ENCODE measurements at places on chromosomes 1 and 21.

DNA sequence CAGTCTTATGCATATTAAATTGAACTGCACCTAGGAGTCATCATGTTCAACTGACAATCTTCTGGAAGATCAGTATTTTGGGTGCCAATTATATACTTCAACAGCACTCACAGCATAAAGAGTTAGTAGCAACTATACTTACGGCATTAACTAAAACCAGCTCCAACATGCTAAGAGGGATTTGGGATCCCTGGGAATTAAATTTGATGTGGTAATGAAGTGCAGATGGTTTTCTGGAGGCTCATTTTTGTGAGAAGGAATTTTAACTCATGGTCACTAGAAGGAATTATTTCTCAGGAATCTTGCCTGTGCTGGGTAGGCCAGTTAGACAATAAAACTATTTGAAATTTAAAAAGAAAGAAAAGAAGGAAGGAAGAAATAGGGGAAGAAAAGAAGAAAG, 18.3 kb downstream of the IFI44 start:
- DNase-seq: no peak

GRCh38 chr1:22262583-22262982, 119.7 kb upstream of the WNT4 start:
- DNase-seq: peak; percentile 27

GRCh38 chr1:246782120-246782900, 58.1 kb downstream of the SCCPDH start:
- DNase-seq: no peak

DNA sequence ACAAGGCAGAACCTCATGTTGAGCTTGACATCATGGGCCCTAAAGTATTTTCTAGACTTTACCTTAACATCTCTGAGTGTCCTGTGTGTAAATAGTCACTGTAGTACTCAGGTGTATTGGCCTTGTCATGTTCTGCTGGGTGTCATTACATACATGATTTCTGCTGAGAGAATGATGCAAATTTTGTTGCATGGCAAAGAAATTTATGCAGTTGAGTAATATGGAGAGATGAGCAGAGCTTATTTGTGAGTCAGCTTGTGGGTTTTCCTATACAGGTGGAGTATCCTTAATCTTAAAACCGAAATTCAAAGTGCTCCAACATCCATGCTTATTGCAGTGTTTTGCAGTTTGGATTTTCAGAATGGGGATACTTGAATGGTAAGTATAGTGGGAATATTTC, 36.6 kb downstream of the RGL1 start:
- no peak for DNase-seq

DNA sequence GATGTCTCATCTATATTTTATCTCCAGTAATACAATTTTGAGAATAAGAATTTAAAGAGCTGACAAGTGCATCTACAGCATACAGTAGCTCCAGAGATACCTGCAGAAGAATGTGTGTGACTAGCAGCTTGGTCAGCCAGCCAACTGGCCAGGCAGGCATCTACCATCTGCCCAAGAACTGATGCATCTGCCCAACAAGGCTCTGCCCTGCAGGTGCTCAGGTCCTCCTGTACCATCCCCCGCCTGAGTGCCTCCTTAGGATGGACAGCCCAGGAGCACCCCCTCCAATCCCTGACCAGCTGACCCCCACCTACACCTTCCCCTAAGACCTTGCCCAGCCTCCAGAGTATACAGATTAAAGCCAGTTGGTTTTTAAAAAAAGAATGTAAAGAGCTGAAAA, 30.3 kb downstream of the TMEM69 start:
- DNase-seq: no peak

GRCh38 chr1:59767119-59767518, 47.6 kb upstream of the HOOK1 start:
- DNase-seq: no peak

- DNase-seq: no peak
Measured at GRCh38 chr21:35606578-35606977, 453.7 kb downstream of the SETD4 start.

DNA sequence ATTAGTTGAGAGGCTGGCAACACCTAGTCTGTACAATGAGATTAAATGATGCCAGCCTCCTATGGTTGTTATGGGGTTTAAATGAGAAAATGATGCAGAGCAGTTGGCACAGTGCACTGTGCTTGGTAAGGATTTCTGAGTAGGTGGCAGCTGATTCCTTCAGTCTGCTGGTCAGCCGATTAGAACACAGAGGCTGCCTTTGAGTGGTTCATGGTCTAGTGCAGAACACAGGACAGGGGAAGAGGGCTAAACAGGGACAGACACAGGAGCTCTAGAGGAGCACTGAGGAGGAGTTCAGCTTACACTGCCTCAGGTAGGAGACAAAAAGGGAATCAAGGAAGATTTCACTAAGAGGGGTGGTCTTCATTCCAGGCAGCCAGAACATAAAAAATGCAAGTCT, 1.4 kb downstream of the TIE1 start:
- DNase-seq: no peak

DNA sequence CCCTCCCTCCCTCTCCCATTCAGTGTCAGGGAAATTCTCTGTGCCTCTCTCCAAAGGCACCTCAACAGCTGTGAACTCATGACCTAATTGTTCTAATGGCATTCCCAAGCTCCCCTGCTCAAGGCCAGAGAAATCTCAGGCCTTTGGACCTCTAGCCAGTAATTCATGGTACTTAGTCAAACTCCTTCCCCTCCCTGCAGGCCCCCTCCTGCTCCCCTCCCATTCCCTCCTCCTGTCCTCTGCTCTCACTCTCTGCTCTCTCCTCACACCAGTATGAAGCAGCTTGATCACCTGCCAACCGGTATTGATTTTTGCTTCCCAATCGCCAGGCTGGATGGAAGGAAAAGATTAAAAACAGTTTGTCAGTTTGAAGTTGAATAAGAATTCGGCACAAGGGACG, 370.5 kb upstream of the PBX1 start:
- DNase-seq: no peak

DNA sequence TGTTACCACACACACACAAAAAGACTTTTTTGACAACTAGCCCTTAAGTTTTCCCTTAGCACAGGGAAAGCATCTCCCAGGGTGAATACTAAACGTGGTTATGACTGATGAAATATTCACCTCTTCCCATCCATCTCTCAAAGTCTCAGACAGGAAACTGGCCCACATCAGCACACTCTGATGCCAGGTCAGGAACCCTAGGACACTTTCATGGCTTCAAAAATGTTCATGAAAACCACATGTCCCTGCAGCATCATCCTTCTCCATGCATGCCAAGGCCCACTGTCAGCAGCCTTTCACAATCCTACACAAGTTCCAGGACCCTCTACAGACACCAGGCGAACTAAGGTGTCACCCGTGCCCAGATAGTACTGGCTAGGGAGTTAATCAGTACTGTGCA, 68.7 kb downstream of the DNTTIP2 start:
- DNase-seq: no peak

DNA sequence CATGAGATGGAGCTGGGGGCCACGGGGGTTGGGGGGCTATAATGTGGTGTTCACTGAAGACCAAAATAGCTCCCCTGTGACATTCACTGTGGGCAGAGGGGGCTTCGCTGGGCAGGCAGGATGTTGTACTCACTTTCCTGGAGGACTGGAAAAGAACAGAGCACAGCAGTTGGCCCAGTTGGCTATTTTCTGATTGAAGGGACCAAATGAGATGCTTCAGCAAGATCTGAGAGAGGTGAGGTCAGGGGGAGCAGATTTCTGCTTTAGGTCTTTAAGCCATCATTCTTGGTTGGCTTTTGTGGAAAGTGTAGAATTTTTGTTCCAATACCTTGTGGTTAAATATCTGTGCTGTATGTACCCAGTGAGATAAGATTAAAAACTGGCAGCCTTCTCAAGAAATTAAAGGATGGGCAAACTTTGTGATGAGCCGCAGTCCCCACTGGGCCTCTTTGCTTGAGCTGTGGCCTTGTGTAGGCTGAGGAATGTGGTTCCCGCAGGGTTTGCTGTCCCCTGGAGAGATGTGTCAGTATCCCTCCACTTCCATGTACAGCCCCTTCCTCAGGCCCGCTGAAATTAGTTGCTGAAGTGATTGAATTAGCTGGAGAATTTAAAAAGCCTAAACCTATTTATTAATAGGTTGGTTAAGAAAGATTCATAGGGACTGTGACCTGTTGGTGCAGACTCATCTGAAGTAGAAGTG, 80.7 kb downstream of the ATP5PO start:
- DNase-seq: no peak

DNA sequence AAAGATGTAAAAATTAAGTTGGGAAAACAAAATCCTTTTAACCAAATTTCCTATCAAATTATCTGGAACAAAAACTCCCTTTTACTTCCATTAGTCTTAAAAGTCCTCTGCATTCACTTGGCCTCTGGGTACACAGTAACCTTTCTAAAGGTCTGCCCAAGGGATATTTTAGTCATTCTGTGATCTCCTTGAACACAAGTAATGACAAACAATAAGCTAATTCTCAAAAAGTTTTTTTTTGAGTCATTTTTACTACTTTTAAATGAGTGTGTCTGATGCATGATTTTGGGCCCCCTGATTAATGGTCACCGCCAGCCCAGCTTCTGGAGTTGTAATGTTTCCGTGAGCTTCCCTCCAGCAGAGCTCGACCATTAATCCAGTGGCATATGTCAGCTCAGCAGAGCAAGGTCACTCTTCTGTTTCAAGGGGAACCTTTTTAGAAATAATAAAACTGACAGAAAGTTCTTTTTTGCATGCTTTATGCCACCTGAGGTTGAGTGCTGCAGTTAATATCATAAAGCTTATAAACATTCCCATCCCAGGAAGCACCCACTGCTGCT, 14.3 kb downstream of the SAMSN1 start:
- no peak for DNase-seq

DNA sequence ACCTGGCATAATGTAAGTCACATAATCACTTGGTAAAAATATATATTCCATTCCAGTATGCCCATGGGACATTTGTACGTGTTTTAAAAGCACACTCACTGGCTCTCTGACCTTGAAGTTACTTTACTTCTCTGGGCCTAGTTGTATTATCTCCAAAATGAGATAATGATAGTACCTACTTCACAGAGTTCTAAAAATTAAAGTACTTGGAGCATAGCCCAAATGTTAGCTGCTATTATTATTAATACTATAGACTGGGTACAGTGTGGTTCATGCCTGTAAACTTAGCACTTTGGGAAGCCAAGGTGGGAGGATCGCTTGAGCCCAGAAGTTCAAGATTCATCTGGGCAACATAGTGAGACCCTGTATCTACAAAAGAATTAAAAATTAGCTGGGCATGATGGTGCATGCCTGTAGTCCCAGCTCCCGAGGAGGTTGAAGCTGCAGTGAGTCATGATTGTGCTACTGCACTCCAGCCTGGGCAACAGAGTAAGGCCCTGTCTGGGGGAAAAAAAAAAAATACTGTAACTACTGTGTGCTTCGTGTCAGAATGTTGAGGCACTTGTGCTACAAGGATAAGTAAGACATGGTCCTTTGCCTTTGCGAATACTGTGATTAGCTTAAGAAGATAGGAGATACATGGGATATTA, 45.7 kb downstream of the TDRD5 start:
- no peak for DNase-seq

- no peak for DNase-seq
Measured at GRCh38 chr1:207811920-207812720, 60.3 kb downstream of the CD46 start.

DNA sequence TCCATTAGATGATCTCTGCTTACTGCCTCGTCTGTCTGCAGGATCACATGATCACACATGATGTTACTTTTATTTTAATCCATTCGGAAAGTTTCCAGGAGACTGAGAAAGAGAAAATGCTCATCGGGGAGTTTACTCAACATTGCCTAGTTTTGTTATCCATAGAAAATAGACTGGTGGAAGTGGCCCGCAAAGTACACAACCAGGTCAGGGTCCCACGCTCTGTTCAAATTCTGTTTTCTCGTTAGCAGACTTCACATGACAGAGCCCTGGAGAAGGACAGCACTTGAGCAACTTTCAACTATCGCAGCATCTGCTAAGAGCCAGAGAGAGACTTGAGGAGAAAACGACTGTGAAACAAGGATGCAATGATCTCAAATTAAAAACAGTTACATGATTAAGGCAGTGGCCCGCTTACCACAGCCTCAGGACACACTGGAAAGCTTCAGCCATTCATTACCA, 44.2 kb downstream of the ADAMTS1 start:
- DNase-seq: no peak

- no peak for DNase-seq
Measured at GRCh38 chr1:10519016-10519417, 44.3 kb downstream of the PEX14 start.

DNA sequence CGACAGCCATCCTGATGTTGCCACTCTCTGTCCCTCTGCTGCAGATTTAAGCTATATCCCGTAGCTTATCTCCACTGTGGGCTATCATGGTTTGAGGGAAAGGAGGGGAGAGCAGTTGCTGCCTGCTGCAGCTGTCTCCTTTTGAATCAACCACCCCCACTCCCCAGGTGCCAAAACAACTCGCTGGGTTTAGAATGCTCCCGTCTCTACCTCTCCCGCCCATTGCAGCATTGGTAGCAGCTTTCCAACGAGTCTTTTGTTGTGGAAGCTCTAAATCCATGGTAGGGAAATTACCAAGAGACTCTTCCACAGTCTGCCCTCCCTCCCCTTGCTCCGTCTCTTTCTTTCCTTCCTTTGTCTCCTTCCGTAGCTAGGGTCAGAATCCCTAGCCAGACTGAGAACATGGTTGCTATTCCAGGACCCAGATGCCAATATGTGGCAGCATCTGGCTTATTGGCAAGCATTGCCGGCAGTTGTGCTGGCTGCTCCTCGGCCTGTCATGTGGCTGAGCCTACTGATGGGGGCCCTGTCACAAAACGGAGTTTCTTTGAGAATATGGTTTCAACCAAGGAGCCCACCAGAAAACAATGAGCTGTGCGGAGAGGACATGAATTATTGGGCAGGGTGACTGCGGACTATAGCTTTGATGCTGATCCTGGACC, 230.7 kb downstream of the RPS6KC1 start:
- no peak for DNase-seq

- no peak for DNase-seq
Measured at GRCh38 chr1:160258177-160258798, 4.1 kb downstream of the DCAF8 start.

DNA sequence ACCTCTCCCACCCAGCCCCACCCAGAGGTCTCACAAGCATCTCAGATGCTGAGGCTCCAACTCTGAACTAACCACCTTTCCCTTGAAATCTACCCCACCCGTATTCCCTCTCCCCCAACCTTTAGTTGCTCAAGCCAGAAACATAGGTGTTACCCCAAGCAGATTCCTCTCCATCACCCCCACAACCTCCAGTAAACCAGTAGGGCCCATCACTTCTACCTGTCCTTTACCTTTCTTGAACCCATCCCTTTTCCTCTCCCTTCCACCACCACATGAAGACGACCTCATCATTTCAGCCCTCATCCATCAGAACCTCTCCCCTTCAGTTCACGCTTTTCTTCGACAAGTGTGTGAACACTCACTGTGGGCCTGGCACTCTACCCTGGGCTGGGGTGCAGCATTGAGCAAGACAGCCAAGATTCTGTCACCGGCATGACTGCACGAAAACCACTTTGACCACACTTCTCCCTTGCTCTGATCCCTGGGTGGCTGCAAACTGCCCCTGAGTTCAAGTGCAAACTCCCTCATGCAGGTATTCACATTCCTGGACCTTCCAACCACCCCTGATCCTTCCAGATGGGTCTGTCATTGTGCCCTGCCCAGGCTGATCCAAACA, 65.5 kb upstream of the LAPTM5 start:
- DNase-seq: no peak
